ENCODE measurements at places on chromosomes 13 and 19. TPM values are rescaled to one million over a fixed set of nuclear protein-coding genes. Genes with fewer than 3 reads are reported as not detected.

PDCD5 gene
- polyA plus RNA-seq: 56.3 TPM

KIR2DL1 gene
- not detected for polyA plus RNA-seq

DNA sequence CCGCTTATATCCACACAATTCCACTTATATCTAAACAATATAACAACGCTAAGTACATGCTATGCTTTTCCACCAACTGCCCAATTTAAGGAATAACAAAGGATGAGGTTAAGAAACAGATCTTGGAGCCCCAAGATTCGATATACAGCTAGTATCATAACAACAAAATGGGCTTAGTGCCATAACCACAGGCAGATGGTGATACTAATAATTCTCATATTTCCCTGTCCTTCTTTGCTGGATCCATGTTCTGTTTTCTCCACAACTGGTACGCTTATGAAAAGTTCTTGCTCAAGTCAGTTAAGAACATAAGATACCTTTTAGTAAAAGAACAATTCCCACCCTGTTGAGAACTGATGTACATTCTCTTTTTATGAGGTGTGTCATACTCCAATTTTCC lies 33.9 kb downstream of the CAB39L start:
- DNase-seq: no peak

DNA sequence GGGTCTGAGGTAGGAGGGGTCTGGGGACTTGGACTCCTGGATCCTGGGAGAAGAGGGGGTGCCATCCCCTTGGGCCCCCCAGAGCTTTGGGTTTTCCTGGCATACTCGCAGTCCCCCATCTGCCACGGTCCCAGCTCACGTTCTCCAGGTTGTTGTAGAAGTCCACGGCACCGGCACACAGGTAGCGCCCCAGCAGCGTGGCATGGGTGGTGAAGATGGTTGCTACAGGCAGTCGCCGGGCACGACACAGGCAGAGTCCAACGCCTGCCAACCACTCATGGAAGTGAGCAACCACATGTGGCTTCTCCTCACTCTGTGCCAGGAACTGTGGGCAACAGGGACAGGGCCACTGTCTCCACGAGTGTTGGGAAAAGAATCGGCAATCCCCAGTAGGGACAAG lies 7.4 kb downstream of the GYS1 start:
- DNase-seq: no peak

DNA sequence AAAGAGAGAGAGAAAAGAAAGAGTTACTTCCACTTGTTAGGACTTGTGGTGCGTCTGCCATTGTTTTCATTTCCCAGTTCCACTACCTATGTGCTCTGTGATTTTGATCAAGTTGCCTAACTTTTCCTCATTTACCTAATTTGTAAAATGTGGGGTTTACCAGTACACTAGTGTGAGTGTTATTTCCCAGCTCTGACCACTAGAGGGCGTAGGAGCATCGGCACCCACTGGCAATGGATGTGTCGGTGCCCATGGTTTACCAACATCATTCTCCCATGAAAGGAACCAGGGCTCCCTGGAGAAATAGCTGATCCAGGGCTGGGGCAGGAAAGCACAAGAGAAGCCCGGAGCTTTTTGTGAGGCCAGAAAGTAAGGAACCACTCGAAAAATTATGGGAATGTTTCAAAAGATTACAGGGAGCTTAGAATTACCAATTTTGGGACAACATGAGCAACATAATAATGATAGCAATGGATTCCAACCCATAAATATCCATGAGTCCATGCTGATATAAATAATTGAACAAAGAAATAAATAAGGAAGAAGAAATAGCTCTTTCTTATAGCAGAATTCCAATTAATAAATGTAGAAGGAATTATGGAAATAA lies 15.1 kb upstream of the CEACAM4 start:
- DNase-seq: peak; percentile 23

- no peak for DNase-seq
Observed at GRCh38 chr19:46021531-46022041, 1.3 kb downstream of the PGLYRP1 start.

GRCh38 chr13:24270639-24271141 lies 38.7 kb upstream of the C1QTNF9 start:
- peak; percentile 47 for DNase-seq

GRCh38 chr19:48641850-48642249 lies 4.1 kb downstream of the CA11 start:
- DNase-seq: no peak

All from HepG2 (cell line).